H1 (cell line): ENCODE measurements at places on chromosomes 5 and 9. TPM values are rescaled to one million over a fixed set of nuclear protein-coding genes. Genes with fewer than 3 reads are reported as not detected.

The NSMF gene
- total RNA-seq: 55.5 and 56.7 TPM in 2 replicates

The TLX3 gene
- not detected in 2 replicates for total RNA-seq

The CTXN3 gene
- total RNA-seq: not detected in 2 replicates

The DRD1 gene
- total RNA-seq: 0.08 and 0.19 TPM in 2 replicates

- DNase-seq: no peak
Observed at GRCh38 chr5:180296771-180297170, 4.9 kb upstream of the MAPK9 start.
